NCI-H187 (cell line): ENCODE measurements at places on chromosomes 6 and 20.

DNA sequence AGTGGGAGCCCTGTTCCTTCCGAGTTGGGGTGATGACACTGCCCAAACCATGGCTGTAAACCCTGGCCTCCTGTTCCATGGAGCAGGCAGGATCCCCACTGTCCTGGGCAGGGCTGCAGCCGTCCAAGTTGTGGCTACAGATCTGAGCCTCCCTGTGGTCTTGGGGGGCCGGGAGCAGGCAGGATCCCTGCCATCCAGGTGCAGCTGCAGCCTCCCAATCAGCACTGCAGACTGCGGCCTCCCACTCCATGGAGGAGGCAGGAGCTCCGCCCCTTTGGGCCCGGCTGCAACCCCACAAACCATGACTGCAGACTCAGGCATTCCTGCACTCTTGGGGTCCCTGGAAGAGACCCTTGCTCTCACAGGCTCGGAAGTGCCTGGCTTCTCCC, 872.1 kb upstream of the GJE1 start:
- DNase-seq, result no peak

DNA sequence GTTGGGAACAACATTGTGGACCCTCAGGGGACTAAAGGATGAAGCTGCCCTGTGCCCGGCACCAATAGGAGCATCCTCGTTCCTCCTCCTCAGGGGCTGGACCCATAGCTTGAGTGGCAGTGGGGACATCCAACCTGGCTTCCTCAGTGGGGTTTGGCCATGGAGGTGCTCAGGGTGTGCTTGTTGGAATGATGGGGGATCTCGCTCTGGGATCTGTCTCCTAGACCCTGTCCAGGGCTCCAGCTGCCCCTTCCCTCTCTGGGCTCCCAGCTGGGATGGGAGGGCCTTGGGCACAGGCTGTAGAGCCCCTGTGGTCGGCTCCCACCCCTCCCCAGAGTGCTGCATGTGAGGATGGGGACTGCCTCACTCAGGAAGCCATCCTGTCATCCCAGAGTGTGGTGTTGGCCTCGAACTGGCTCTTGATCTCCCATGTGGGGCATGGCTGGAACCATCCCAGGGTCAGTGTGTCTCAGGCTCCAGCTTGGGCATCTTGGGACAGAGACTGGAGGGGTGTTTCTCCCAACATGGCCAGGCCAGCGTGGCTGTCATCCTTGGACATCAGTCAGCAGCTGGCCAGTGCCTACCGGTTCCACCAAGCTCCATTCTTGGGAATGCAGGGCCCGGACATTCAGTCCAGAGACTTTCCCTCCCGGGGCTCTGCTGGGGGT, 9.5 kb upstream of the MYT1 start:
- DNase-seq, result no peak

DNA sequence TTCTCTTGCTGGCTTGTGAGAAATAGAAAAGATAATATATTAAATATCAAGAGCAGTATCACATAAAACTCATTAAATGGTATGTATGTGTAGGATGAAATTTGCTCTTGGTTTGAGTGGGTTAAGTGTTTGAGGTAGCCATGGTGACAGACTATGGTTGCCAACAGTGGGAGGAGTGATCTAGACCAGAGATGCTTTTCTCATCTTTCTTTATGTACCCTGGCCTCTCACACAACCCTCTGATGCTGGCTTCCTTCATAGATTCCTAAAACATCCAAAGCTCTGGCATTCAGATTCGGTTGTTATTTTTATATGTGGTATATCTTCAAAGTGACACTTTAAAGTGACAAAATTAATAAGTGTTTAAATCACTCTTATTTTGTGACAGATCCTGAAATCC, 9.0 kb upstream of the MLIP start:
- no peak for DNase-seq

DNA sequence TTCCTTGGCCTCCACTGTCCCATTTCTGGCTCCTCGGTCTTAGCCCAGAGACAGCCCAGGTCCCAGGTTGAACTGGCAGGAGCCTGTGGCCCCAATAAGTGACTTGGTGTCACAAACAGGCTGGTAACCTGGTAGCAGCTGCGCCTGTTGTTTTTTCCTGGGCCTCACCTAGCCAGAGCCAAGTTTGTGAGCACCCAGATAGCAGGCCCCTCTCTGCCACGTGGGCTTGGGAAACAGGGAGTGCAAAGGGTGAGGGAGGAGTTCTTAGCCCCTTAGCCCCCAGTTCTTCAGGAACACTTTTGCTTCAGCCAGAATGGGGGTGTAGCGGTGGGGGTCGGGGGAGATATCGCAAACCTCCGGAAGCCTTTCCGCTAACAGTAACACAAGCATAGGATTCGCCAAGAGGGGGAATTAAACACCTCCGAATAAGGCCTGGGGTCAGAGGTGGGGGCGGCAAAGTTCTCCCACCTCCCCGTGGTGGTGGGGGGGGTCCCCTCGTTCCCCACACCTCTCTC, 760 bp downstream of the C6orf132 start:
- DNase-seq, result no peak

- no peak for DNase-seq
These were observed 937 bp downstream of the AKAP7 start for GRCh38 chr6:131136021-131136786.

DNA sequence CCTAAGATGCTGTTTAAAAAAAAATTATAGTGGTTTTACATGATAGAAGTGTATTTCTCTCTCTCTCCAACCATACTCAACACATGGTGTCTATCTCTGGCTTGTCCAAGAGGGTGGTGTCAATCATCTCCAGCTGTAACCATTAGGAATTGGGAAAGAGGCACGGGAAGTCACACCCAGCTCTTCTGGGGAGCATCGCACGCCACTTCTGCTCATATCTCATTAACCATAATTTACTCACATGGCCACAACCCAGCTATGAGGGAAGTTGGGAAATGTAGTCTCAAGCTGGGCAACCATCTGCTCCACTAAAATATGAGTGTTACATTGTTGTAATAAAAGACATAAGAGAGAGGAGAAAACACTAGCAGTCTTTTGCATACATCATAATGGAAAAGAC, 30.4 kb upstream of the TSHZ2 start:
- DNase-seq, result no peak

- DNase-seq, result no peak
These were observed 174.7 kb upstream of the LAMP5 start for GRCh38 chr20:9339708-9340107.

DNA sequence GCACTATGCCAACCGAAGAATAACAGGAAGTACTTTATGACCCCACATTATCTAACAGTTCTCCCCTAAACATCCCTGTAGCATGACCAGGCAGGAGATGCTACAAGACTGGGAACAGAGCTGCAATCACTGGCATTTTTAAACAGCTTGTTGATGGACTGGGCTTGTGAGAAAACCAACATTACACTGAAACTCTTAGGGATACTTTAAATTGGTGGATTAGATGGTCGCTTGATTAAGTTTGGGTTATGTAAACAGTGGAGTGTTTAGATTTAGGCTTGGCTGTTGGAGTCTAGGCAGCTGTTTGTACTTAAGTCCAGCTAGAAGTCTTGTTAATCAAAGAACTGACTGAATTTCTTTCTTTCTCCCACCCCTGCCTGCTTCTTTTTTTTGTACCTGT, 234.1 kb upstream of the BMP2 start:
- DNase-seq, result no peak

DNA sequence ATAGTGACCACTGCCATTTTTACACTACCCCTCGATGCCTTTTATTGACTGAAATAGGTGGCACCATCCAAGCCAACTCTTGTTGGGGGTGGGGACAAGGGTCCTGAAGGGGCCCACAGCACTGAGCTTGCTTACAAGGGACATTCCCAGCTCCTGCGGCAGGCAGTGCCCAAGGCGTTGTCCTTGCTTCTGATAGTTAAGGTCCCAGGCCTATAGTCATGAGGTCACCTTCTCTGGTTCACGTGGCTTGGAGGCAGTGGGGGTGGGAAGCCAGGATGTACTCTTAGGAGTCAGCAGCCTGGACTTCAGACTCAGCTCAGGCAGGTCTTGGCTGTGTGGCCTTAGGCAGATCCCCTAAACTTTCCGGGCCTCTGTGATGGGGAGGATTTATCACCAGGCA, 48.6 kb downstream of the TOX2 start:
- DNase-seq, result no peak

DNA sequence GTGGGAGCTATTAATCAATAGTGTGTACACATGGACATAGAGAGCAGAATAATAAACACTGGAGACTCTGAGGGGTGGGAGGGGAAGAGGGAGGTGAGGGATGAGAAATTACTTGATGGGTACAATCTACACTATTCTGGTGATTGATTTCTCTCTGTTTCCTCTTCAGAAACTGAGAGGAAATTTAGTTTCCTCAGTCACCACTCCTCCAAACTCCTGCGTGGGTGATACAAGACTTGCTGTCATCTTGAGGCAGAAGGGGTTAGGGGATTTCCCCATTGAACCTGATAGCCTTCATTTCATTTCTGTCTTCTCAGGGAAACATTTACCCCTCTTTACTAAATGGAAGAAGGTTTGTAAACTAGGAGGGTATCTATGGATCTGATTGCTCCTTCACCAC, 84.3 kb upstream of the ESR1 start:
- no peak for DNase-seq

DNA sequence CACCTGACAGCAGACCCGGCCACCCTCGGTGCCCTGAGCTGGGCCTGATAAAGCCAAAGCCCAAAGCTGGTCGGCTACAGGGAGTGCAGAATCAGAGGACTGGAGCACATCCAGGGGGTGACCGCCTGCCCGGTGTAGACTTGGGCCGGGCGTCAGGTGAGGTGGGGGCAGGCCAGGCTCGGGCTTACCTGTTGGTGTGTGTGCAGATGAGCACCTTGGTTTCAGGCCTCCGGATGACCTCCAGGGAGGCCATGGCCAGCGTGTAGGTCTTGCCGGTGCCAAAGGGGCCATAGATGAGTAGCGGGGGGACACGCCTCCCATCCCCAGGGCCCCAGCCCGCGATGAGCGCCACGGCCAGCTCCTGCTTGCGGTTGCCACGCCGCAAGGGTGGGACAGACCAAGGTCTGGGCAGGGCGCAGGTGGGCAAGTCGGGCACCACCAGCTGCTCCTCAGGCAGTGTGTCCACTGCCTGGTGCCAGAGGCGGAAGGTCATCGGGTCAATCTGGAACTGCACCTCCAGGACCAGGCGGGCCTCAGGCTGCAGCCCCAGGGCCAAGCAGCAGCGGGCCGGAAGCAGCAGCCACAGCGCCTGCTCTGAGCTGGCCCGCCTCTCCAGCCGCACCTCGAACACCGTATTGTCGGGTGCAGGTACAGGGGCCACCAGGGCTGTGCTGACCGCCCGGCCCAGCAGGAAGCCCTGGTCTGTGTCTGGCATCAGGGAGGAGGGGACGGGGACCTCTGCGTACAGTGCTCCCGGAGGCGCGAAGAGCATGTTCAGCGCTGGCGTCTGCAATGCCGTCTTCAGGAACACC, 5.7 kb downstream of the HELZ2 start:
- no peak for DNase-seq

GRCh38 chr6:60991427-60992028, 1294.5 kb downstream of the KHDRBS2 start:
- no peak for DNase-seq

GRCh38 chr6:146423452-146423851, 120.2 kb upstream of the RAB32 start:
- no peak for DNase-seq

DNA sequence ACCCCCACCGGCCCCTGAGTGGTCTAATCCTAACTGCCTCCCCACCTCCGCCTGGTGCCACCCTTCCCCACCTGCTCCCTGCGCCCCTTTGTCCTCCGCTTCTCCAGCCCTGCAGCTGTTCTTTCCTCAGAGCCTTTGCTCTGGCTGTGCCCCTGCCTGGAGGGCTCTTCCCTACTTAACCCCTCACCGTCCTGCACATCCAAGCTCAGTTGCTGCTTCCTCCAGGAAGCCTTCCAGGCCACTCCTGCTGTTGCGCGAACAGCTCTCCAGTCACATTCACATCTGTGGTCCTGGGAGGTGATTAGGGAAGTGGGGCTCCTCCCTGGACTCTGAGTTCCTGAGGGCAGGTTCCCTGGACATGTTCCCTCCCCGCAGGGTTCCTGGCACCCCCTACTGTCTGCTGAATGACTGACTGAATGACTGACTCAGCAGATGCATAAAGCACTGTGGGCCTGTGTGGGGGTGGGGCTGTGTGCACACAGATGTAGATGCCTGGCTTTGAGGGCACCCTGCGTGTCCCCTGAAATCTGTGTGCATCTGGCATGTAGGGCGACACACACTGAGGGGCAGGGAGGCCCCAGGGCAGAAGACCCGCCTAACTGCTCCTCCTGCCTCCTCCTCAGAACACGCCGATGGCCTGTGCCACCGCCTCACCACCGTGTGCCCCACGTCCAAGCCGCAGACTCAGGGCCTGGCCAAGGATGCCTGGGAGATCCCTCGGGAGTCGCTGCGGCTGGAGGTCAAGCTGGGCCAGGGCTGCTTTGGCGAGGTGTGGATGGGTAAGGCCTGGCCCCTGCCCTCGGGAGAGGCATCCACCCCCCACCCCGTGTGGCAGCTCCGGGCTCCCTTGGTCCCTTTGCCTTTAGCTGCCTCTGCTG, 51.4 kb downstream of the SRC start:
- DNase-seq, result no peak

GRCh38 chr6:105164418-105164817, 15.4 kb downstream of the POPDC3 start:
- no peak for DNase-seq

- no peak for DNase-seq
These were observed 50.0 kb downstream of the SYNJ2 start for GRCh38 chr6:158031381-158032353.

GRCh38 chr6:121333196-121333595, 1.1 kb downstream of the TBC1D32 start:
- DNase-seq, result no peak

DNA sequence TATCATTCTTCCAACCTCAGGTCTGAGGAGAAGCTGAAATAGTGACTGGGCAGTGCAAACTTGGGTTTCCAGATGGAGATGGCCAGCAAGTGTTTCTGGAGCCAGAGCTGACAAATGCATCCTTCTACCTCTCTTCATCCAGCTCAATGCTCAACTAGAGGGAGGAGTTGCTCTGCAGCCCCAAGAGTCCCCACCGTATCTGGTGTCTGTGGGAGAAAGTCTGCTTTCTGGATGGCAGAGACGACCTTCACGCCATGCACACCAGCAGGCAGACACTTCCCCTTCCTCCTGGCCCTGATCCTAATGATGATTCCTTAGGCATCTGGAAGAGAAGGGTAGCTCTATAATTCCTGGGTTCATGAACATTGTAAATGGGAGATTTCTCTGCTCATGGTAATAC, 127.4 kb upstream of the SPACA1 start:
- DNase-seq, result no peak

- DNase-seq, result no peak
These were observed 75.4 kb downstream of the ZNF133 start for GRCh38 chr20:18363708-18364107.

GRCh38 chr20:23230766-23231385, 119.7 kb upstream of the NXT1 start:
- no peak for DNase-seq
